ENCODE measurements at places on chromosomes 13 and 19.
A peak's percentile ranks its signal among the peaks of the same experiment; 100 is the strongest.

GRCh38 chr13:99313501-99313900 is 6.3 kb upstream of the GPR183 start:
- peak; percentile 36 for DNase-seq

DNA sequence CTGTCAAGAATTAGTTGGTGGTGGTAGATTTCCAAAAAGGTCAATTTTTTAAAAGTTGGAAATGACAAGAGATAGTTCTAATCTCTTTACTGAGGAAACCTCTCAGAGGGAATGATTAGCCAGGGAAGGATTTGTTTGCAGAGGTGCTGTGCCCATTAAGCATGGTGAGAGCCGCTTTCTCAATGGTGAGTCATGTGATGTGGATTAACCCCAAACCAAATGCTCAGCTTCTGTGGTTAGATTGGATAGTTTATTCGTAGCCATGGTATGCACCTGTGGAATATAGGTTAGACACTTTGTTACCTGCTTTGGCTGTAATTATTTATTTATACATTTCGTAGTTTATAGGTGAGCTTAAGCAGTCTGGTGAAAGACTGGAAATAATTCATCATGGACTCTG is 7.1 kb downstream of the HNRNPM start:
- peak; percentile 59 for DNase-seq

GRCh38 chr19:27971071-27971470 is 1241.9 kb downstream of the UQCRFS1 start:
- peak; percentile 29 for DNase-seq

- DNase-seq, result no peak
These were observed 357.4 kb downstream of the TDRD3 start for GRCh38 chr13:60754211-60755090.

- DNase-seq, result no peak
These were observed 66.9 kb upstream of the POSTN start for GRCh38 chr13:37665420-37665819.

DNA sequence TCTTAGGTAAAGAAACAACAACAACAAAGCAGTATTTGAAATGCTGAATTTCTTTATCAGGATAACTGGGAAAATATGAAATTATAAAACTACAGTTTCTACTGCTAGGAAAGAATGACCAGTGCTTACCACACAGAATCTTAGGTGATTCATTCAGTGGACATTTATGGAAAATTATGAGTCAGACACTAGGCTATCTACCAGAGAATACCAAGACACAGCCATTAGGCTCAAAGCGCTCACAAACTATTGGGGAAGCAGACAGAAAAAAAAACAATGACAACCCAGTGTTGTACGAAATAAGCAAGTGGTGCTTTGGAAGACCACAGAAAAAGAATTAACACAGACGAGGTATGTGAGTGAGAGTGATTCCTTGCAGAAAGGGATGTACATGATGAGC is 1019.5 kb downstream of the PCDH9 start:
- peak; percentile 95 for DNase-seq

DNA sequence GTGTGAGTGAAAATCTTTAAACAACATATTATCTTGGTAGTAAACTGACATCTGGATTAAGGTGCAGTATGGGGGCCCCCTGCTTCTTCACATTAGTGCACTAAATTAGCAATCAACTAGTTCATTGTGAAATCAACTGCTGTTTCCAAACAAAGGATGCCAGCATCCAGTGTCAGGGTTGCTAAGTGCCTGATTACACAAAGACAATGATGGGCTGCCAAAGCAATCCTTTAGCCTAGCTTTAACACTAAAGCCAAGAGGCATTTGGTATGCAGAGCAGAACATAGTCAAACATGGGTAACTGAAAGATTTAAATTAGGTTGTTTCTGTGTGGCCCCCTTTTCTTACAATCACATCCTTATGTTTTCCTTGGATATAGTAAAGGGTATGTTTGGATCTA is 543.1 kb upstream of the SLITRK5 start:
- no peak for DNase-seq

GRCh38 chr19:2474232-2475017 is 1.5 kb upstream of the GADD45B start:
- peak; percentile 89 for DNase-seq
